Left ventricle myocardium superior (tissue), 1 donor: ENCODE measurements at places on chromosomes 6 and 20.
A peak's percentile ranks its signal among the peaks of the same experiment; 100 is the strongest.

- no peak for DNase-seq
These were observed 69.3 kb downstream of the ALDH8A1 start for GRCh38 chr6:134880487-134881190.

GRCh38 chr20:52269321-52269720, 77.7 kb upstream of the ZFP64 start:
- DNase-seq = no peak

DNA sequence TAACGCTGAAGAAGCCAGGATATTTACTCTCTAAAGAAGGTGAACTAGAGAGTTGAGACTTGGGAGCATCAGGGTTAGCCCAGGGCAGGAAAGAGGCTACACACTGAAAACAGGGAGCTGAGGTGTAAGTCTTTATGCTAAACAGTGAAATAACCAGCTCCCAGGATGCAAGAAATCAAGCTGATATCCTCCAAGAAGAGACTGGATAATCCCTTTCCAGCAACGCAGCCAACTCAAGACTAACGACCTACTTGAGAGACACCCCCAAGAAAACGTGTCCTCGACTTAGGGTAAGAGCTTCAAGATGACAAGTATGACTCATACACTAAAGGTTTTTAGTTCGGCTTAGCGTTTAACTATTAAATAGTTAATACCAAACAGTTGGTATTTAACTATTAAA, 202.2 kb downstream of the TASP1 start:
- DNase-seq = no peak

DNA sequence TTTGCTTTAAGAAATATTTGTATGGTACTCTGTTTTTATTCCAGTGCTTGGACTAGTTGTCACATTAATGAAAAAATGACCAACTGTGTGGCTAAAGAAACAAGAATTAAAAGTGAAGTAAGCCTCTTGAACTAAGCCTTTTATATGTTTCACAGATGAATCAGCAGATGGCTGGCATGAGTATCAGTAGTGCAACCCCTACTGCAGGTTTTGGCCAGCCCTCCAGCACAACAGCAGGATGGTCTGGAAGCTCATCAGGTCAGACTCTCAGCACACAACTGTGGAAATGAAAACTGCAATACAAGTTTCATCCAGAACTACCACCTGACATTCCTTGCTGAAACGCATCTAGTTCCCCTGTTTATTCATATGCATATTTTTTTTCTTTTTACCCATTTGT, 96.8 kb downstream of the B3GAT2 start:
- no peak for DNase-seq

GRCh38 chr6:36025260-36025931, 955 bp upstream of the SLC26A8 start:
- no peak for DNase-seq

DNA sequence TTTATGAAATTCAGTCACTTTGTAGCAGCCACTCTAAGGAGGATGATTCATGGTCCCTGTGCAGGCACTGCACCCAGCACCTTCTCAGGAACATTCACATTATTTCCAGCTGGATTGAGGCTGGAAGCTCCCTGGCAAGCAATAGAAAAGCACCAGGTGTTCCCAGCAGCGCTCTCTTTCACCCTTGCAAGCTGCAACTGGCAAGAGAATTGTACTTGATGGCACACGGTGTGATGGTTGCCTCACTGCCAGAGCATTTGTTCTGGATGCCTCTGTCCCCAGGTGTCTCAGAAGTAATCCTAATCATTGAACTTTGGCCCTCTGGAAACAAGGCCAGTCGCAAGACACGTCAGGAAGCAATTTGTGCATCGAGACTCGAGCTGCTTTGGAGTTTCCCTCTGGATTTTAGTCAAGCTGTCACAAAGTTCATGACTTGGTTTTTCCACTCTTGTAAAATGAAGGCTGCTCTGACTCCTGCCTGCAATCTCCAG, 24.9 kb upstream of the PHACTR2 start:
- no peak for DNase-seq

GRCh38 chr6:35931120-35931561, 10.2 kb upstream of the SRPK1 start:
- DNase-seq = no peak

DNA sequence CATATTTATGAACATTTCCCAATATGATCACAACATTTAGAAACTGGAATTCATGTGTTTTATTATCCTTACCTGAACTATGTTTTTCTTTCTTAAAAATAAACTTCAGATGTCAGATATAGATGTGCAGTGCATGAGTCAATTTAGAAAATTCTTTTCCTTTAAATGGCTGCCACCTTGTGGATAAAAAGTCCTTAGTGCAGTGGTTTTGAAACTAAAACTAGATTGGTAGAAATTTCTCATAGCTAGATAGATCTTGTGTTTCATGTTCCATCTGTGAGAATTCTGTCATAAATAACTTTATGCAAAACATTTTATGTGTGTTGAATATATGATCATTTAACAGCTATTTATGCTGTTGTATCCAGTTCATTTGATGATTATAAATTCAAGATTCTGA, 134.9 kb downstream of the KLHL32 start:
- DNase-seq = no peak

DNA sequence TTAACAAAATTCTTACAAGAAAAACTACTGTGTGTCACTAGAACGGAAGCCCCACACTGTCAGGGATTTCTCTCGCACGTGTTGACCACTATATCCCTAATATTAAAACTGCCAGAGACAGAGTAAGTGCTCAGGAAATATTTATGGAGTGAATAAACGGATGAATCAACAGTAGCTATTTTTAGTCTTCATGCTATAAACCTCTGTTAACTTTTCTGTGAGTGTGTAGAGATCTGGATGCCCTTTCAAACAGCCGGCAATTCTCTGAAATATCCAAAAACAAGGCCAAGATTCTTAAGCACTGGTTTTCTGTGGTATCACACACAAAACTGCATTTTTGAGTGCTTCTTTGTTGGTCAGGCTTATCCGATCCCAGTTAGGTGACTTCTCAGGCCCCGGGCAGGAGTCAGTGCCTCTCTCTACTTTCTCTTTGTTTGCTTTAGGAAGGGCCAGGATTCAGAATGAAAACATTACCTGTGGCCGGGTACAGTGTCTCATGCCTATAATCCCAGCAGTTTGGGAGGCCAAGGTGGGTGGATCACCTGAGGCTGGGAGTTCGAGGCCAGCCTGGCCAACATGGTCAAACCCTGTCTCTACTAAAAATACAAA, 15.7 kb downstream of the ATP9A start:
- DNase-seq = no peak

DNA sequence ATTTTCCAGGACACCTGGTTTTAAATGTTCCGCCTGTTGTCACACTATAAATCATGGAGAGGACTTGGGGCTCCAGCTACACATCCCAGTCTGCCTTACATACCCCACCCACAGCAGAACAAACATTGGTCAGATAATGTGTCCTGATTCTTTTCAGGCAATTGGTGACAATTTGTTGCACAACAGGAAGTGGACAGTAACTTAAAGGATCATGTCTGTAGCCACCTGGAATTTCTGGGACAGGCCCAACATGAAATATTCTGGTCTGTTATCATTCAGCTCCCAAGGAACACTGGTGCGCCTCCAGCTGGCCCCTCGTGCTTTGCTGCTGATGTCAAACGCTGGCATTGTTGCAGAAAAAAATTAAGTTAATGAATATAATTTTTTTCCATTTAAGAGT, 117.2 kb downstream of the SOBP start:
- peak; percentile 75 for DNase-seq

- peak; percentile 70 for DNase-seq
These were observed 3.8 kb downstream of the PEX7 start for GRCh38 chr6:136826216-136826615.

DNA sequence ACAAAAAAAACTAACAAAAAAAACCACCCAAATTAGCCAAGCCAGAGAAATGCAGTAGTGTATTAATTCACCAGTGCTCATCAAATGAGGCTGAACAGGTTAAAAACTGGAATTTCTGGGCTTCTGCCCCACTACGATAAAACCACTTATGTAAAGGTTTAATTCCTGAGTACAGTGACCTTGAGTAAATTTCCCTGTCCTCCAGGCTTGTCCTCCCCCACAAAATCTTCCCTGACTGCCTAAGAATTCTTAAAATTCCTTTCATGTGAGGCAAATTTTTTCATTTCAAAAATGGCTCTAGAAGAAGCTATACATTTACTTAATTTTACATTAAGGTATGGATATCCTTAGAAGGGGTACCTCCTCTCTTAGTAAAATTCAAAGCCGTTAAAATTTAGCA, 80.1 kb upstream of the ID4 start:
- DNase-seq = no peak

DNA sequence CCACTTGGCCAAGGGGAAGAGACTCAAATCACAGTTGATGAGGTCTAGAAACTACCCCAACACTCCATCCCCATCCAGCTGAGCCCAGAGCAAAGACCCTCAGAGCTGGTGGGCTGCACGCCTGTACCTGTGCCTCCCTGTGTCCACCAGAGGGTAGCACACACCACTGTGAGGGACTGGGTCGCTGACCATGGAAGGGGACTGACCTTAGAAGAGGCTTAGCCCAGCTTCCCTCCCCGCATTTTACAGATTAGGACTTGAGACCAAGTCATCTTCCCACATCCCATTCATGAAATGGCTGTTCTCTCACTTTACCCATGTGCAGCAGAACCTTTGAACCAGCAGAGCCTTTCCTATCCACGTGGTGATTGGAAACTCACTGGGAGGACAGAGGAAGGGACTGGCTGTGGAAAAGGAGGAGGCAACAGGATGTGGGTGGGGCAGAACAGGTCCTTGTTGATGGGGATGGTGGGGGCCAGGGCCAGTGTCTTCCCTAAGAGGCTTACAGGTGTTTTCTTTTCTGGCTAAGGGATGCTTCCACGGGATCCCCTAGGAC, 44.3 kb downstream of the CPXM1 start:
- no peak for DNase-seq

GRCh38 chr6:3517350-3517749, 60.5 kb upstream of the SLC22A23 start:
- no peak for DNase-seq

DNA sequence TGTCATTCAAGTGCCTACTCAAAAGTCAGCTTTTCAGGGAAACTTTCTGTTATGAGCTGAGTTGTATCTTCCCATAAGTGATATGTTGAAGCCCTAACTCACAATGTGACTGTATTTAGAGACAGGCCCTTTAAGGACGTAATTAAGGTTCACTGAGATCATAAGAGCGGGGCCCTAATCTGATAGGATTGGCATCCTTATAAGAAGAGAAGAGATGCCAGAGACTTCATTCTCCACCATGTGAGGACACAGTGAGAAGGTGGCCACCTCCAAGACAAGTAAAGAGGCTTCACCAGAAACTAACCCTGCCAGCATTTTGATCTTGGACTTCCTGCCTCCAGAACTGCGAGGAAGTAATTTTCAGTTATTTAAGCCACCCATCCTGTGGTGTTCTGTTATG, 12.7 kb upstream of the SMLR1 start:
- no peak for DNase-seq

GRCh38 chr6:165931675-165932074, 236.0 kb downstream of the TBXT start:
- no peak for DNase-seq

DNA sequence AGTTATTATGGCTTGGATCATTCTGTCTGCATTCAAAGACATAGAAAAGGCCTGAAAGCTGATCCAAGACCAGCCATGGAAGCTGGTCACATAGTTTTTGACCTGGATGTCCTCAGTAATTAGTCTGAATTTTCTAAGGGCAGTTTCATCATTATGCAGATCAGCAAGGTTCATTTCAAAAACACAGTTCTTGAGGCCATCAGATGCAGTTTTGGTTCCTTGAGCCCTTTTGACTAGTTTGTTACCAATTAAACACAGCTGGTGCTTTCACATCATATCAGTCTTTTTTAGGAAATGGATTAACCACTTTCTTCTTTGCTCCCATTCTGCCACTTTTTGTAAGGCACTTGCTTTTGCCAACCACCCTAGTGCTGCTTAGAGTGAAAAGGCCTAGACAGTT, 129.4 kb downstream of the NCOA3 start:
- no peak for DNase-seq

GRCh38 chr6:6818078-6818639, 229.6 kb downstream of the LY86 start:
- no peak for DNase-seq

- no peak for DNase-seq
These were observed 16.4 kb downstream of the ZNF831 start for GRCh38 chr20:59179988-59180387.

DNA sequence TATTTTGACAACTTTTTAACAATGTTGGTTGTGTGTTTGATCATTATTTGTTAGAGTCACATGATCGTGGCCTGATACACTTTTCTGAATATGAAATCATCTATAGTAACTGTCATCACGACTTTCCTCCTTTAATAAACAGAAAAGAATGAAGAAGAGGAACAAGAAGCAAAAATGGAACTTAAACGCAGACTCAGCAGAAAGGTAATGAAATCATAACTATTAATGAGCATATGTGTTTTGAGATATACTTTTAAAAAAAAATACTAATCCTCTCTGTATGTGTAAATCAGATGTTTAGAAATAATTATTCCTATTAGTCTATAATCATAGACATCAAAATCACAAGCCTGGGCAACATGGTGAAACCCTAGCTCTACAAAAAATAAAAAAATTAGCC, 60.1 kb upstream of the LTV1 start:
- no peak for DNase-seq

- DNase-seq = no peak
These were observed 180.1 kb upstream of the RNF24 start for GRCh38 chr20:4195499-4195898.

GRCh38 chr6:139313784-139314545, 22.2 kb upstream of the TXLNB start:
- DNase-seq = no peak

- peak; percentile 82 for DNase-seq
These were observed 611 bp upstream of the RAB22A start for GRCh38 chr20:58308680-58309527.

DNA sequence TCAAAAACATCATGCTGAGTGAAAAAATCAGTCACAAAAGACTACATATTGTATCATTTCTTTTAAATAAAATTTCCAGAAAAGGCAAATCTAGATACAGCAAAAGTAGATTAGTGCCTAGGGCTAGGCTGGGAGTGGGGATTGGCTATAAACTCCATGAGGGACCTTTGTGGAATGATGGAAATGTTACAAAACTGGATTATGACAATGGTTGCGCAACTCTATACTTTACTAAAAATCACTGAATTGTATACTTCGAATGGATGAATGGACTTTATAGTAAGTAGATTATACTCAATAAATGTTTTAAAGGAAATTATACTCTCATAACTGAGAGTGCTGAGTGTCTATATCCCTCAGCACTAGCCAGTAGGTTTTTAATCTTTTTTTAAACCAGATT, 4.3 kb downstream of the HMGN3 start:
- DNase-seq = no peak

DNA sequence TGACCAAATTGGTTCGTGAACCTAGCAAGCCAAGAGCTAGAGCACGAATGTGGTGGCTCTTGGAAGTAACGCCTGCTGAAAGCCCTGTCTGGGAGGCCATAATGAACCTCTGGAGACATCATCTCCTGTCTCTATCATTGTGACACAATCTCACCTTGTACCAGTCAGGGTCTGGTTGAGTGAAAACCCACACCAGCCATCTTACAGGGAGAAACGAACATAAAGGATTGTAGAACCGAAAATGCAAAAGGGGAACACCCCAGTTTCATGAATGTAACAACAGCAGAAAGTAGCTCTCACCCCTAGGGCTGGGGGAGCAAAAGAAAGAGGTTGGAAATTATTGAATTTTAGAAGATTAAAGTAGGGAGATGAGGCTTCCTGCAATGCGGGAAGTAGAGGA, 50.9 kb upstream of the TAB2 start:
- DNase-seq = no peak
